Astrocyte of the cerebellum (primary cell): ENCODE measurements at places on chromosomes 13 and 19.

DNA sequence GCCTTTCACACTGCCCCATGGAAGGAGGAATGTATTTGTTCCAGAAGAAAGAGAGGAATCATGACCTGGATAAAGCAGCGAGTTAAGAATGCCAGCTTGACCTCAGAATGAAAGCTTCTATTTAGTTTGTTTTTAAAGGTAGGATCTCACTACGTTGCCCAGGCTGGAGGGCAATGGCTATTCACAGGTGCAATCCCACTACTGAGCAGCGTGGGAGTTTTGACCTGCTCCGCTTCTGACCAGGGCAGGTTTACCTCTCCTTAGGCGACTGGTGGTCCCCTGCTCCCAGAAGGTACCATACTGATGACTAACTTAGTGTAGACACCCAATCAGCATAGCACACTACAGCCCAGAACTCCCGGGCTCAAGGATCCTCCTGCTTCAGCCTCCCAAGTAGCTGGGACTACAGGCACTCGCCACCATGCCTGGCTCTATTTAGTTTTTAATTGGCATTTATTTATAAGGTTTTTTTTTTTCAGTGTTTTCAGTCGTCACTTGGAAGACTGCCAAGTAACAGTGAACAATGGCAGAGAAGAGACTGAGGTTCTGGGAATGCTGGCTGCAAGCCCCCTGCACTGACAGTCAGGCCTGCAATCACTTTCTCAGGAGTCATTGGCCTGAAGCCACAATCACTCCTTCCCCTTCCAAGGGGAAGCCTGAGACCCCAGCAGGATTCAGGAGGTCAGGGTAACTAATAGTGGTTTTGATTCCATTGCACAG is 73.1 kb downstream of the EPS15L1 start:
- peak; percentile 19 for DNase-seq

DNA sequence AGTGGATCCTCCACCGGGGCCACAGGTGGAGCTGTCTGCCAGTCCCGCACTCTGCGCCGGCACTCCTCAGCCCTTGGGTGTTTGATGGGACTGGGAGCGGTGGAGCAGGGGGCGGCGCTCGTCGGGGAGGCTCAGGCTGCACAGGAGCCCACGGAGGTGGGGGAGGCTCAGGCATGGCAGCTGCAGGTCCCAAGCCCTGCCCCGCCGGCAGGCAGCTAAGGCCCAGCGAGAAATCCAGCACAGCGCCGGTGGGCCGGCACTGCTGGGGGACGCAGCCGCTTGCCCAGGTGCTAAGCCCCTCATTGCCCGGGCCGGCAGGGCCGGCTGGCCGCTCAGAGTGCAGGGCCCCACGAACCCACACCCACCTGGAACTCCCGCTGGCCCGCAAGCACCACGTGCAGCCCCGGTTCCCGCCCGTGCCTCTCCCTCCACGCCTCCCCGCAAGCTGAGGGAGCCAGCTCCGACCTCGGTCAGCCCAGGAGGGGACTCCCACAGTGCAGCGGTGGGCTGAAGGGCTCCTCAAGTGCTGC is 286.4 kb downstream of the RBM26 start:
- no peak for DNase-seq

DNA sequence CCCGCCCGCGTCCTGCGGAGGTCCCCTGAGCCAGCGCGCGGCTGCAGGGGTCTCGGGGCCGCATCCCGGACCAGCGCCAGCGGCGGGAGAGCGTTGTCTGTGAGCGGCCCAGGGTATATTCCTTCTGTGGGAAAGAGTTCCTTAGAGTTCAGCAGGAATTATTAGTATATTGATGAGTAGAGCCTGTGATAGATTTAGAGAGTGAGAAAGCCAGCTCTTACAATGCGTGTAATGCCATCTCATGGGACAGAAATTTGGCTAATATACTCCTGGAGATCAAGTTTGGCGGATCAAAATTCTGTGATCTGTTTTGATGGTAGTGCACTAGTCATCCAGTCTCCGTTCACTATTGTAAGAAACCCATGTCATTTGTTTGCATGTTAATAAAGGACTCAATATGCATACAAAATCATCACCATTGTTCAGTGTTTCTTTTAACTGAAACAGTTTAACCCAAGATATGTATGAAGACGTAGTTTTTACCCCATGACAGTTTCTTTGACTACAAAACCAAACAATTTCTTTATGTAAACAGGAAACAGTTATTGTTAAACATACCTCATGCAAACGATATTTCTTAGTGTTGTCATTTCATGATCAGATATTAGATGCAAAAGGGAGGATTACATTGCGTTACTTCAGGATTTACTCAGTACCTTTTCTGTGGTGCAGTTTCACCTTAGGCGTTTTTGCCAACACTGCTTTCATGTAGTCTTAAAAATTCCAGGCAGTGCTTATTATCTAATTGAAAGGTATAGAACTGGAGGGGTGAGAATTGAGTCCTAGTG is 9.9 kb downstream of the TNFRSF19 start:
- no peak for DNase-seq

- DNase-seq: no peak
Measured at GRCh38 chr19:54795758-54796157, 7.7 kb upstream of the KIR2DL4 start.

DNA sequence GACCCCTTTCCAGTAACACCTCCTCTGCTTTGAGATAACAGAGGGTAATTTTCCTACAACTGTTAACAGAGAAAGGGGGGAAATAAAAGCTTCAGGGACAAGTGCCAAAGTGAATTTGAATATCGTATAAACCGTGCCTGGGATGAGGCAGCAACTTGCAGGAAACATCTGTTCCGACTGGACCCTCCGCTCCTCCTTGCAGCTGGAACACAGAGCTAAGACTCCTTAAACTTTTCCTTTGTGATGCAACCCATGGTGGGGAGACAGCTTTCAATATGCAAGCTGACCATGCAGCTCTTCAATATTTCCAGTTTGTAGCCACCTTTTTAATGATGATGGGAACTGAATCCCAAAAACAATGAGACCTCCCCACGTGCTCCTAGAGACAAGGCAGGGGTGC is 432.6 kb downstream of the ZNF536 start:
- DNase-seq: no peak

- no peak for DNase-seq
Measured at GRCh38 chr19:6587093-6587820, 3.7 kb downstream of the CD70 start.

DNA sequence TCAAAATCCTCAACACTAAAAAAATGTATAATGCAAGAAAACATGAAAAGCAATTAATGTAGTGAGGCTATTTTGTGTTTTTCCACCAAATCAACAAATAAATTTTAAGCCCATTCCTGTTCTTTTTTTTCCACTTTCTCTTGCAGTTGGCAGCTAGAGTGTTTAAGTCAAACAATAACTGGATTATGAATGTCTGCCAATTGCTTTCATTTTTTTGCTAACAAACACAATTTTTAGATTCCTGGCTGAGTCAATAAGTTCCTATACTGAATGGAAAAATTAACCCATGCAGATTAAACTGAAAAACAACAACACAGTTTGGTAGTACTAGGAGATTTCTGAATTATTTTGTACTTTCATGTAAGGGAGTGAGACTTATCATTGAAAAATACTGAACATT is 232.4 kb downstream of the SLITRK5 start:
- peak; percentile 19 for DNase-seq

GRCh38 chr19:10662384-10663251 is 8.5 kb downstream of the ILF3 start:
- peak; percentile 27 for DNase-seq

- no peak for DNase-seq
Measured at GRCh38 chr13:26663791-26664190, 96.8 kb downstream of the GPR12 start.

DNA sequence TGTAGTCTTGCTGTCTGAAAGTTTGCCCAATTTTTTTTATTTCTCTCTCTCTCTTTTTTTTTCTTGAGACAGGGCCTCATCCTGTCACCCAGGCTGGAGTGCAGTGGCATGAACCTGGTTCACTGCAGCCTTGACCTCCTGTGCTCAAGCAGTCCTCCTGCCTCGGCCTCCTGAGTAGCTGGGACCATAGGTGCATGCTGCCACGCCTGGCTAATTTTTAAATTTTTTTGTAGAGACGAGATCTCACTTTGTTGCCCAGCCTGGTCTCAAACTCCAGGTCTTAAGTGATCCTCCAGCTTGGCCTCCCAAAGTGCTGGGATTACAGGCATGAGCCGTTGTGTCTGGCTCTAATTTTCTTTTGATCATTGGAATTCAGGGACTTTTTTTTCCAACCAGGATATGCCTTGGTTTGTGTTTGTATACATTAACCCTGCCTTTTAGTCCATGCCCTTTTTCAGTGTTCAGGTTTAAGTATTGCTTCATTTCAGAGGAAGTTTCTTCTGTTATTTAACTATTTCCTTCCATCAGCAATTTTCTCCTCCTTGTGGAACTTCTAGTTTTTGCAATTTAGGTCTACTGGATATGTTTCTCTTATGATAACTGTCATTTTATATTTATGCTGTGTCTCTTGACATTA is 201.4 kb downstream of the PCCA start:
- no peak for DNase-seq

DNA sequence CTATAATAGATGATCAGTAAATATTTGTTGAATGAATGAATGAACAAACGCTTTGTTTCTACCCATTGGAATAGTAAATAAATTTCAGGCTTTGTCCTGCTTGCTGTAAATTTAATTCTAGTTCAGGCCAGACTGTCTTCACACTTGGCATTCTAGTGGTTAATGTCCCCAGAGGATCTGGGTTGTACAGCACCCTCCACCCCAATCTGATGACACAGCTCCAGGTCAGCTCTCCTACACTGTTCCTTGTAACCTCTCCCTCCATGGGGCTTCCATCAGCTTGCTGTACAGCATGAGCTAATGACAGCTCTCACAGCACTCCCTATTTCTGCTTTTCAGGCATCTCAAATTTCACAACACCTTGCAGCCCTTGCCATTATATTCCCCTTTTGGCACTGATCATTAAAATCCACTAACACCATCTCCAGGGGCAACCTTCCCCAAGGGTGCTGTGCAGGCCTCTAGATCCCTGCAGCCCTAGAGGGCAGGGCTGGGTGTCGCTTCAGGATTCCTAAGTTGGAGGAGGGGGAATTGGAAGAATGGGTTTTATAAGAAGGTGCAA is 12.7 kb upstream of the KL start:
- DNase-seq: no peak

GRCh38 chr13:98892821-98893220 is 85.0 kb downstream of the DOCK9 start:
- DNase-seq: no peak

GRCh38 chr13:65660731-65661130 is 1569.4 kb downstream of the PCDH9 start:
- DNase-seq: no peak

- no peak for DNase-seq
Measured at GRCh38 chr13:78299832-78300623, 303.3 kb downstream of the POU4F1 start.

GRCh38 chr13:59690857-59691500 is 472.7 kb downstream of the DIAPH3 start:
- no peak for DNase-seq

GRCh38 chr13:100657881-100658315 is 16.7 kb downstream of the TMTC4 start:
- DNase-seq: no peak

DNA sequence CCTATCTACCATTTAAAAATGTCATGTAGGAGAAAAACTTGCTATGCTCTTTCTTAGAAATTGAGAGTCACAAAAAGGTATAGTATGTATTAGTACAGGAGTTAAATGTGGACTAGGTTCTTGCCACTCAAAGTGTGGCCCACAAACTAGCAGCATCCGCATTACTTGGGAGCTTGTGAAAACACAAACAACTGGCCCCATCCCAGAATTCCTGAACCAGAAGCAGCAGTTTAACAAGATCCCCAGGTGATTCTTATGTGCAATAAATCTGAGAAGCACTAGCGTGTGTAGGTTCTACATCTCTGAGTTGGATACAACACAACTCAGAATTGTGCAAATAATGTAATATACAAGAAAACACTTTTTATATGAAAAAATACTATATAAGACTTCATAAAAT is 325.9 kb downstream of the DCT start:
- DNase-seq: no peak

DNA sequence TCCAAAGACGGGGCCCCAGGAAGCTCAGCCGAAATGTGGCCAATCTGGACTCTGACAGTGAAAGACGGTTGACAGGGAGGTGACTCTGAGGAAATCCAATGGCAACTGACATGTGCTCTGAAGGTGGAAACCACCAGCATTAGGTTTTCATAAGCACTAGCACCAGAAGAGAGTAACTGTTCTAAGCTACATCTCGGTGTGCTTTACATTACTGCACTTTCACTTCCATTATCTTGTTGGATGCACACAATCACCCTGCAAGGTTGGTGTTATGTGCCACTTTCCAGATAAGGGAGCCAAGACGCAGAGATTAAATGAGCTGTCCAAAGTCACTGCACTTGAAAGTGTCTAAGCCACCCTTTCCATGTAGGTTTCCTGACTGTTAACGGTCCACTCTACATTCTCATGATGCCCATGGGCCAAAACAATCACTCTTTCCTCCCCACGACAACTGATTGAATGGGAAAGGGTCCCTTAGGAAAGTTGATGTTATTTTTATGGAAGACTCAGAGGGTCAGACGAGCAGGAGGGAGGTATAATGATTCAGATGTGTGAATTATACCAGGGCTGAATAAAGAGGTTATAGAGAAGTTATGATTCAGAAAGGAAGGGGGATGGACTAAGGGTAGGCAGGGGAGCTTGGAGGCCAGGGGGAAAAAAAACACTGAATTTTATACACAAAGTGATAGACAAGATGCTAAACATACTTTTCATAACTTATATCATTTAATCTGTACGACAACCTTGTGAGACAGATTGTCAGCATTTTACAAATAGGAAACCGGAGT is 52.8 kb downstream of the RUBCNL start:
- no peak for DNase-seq

GRCh38 chr13:20349564-20350381 is 117.7 kb upstream of the GJB6 start:
- DNase-seq: no peak

DNA sequence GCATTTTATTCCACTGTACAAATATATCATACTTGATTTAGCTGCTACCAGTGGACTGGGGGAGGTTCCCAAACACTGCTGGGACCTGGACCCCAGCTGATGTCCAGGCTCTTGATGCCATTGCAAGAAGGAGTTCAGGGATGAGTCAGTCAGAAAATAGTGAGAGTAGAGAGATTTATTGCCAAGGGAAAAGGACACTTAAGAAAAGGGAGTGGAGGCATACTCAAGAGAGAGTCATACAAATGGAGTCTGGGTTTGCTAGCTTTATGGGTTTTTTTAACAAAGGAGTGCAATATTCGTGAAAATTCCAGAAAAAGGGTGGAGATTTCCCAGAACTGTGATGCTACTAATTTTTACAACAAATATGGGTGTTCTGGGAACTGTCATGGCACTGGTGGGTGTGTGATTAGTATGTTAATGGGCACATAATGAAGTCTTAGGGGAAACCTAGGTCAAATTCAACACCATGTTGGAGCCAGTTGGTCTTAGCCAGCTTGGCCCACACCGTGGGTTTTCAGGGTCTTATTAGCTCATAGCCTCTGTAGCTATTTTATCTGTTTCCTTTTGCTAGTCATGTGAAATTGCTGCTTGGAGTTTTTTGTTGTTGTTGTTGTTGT is 36.2 kb downstream of the GPC6 start:
- no peak for DNase-seq

DNA sequence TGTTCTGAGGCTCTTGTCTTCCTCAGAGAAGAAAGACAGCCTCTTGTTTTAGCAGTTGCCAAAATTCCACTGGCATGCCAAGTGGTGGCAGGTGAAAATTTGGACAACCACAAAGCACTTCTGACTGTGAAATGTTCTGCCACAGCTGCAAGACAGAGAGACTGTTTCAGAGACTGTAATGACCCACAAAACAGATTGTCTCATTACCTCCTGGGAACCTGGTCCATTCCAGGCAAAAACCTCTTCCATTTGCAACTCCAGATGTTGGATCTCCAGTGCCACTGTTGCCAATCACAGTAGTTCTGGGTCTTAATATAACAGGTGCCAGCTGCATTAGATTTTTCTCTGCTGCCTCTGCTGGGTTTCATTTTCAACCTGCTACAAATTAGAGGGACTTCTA is 911.5 kb downstream of the UQCRFS1 start:
- no peak for DNase-seq
